ENCODE measurements at places on chromosomes 5 and 9. TPM values are rescaled to one million over a fixed set of nuclear protein-coding genes. Genes with fewer than 3 reads are reported as not detected.

PCDHAC2 gene
- not detected for total RNA-seq

NRARP gene
- total RNA-seq, result 2.0 TPM

PCDHGB6 gene
- total RNA-seq, result 0.09 TPM

GRCh38 chr5:139038613-139039305 lies 159.4 kb downstream of the SIL1 start:
- no peak for DNase-seq

FAXDC2 gene
- total RNA-seq, result not detected

DNA sequence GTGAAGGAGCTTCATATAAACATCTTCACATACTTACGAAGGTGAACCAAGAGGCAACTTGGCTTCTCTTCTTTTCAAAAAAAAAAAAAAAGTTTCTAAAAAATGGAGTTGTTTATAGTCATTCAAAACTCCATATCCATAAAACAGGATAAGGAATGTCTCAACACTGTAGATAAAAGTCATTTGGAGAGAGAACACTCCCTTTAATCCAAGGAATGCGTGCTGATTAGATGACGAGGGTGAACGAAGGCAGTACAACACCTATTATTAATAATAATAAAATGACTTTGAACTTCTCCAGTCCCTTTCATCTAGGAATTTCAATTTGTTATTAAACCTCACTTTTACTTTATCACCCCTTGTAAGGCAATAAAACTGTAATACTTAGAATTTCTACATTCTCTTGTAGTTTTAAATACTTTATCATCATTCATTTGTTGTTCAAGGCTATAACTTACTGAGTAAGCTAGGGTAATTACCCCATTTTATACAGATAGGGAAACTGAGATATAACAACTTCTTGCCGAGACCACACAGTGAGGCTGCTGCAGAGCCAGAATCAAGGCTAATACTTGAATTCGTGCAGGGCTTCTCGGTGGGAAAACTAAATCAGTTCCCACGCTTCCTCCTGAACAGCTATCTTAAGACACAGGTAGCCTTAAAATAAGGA lies 377.1 kb downstream of the EFNA5 start:
- no peak for DNase-seq

FAM221B gene
- total RNA-seq, result not detected

Measured in activated T-cell treated with anti-CD3 and anti-CD28 coated beads, Interleukin-2, amount 50 U/mL, for 72 hours (primary cell).